AG04449 (cell line): ENCODE measurements at places on chromosomes 3 and 15.

DNA sequence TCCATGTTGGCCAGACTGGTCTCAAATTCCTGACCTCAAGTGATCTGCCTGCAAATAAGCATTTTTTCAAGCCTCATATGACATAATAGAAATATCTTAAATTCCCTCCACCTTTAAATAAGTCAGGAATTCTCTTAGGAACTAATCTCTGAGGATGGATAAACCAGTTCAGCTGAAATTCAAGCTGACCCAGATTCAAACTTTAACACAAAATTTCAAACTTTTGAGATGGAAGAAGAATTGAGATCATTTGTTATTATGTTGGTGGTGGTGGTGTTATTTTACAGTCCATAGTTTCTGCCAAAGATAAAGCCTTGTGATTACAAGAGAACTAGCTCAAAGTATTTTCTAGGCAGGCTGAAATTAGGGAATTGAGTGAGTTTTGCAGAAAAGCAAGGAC is 85.5 kb downstream of the SSR3 start:
- DNase-seq, result no peak

DNA sequence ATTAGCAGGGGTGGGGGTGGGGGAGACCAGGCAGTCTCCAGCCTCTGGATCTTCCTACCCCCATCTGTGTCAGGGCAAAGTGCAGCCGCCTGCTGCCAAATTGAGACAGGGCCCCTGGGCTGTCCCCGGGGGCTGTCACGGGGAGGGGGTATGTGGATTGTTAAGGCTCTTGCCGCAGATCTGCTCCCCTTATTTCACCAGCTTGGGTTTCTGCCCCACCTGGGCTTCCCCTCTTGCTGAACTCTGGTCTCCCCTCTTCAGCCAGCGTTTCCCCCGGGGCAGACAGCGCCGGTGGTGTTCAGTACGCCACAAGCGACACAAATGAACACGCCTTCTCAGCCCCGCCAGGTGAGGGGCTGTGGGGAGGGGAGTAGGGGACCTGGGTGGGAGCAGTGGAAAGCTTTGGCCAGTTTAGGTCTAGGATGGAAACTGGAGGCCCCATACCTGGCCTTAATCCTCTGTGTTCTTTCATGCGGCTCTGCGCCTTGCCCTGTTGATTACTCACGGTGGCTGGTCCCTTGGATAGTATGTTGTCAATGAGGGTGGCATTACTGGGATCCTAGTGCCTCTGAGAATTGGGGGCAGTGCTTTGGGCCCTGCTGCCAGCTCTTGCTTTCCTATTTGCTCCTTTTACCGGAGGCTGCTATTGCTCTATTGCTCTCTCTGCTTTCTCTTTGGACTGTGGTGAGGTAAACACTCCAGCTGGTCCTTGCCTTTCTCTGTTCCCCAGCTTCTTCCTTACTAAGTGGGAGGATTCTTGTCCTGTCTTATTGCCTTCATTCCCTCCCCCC is 1.7 kb downstream of the EIF4G1 start:
- DNase-seq, result no peak

DNA sequence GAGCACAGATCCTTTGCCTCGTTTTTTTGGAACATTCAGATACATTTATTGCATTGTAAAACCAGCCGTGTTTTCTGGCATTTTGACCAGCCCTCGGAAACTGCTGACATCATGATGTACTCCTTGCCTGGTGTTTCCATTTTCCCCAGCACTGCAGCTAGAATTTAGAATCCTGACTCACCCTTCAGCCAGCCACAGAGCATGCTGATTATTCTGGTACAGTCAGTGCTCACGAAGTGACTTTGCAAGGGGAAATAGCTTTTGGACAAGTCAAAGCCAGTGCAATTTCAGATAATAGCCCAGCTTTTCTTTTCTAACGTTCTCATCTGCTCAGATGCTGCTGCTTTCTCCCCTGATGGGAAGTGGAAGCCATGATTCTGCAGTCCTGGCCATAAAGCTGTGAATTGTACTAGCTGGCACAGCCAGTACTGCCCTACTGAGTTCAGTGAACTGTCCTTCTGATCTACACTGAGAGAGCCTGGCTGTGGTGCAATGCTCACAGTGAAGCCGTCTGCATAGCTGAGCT is 12.1 kb upstream of the CNBP start:
- peak; percentile 87 for DNase-seq

- DNase-seq, result peak; percentile 47
These were observed 37.2 kb downstream of the IL20RB start for GRCh38 chr3:136994772-136995516.

- no peak for DNase-seq
These were observed 16.7 kb downstream of the DCBLD2 start for GRCh38 chr3:98884675-98885371.

GRCh38 chr15:97929456-97930229 is 30.9 kb upstream of the ARRDC4 start:
- DNase-seq, result no peak

GRCh38 chr3:56296361-56296760 is 171.9 kb downstream of the ERC2 start:
- DNase-seq, result no peak

GRCh38 chr3:171095063-171095462 is 68.5 kb upstream of the SLC2A2 start:
- no peak for DNase-seq

DNA sequence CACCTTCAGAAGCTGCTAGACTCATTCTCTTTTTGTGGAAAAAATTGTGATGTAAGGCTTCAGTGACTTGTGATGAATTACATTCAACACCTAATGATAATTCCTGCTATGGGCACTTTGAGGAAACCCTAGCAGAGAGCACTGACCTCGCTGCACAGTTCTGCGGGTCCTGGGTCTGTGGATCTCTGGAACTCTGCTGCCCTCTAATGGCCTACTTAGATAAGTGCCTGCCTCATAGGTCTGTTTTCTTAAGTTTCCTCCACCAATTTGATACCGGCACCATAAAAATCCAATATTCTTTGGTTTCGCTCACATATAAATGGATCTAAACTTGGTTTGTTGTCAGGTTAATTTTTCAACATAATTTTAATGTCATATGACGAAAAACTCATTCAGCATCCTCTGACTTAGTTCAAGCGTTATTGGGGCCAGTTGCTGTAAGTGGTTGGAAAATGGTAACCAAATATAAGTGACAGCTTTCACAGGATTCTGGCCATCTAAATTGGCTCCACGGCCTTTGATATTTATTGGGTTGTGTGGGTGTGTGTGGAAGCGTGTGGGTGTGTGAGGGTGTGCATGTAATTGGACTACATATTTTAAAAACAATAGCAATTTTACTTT is 10.4 kb downstream of the SLITRK3 start:
- no peak for DNase-seq

DNA sequence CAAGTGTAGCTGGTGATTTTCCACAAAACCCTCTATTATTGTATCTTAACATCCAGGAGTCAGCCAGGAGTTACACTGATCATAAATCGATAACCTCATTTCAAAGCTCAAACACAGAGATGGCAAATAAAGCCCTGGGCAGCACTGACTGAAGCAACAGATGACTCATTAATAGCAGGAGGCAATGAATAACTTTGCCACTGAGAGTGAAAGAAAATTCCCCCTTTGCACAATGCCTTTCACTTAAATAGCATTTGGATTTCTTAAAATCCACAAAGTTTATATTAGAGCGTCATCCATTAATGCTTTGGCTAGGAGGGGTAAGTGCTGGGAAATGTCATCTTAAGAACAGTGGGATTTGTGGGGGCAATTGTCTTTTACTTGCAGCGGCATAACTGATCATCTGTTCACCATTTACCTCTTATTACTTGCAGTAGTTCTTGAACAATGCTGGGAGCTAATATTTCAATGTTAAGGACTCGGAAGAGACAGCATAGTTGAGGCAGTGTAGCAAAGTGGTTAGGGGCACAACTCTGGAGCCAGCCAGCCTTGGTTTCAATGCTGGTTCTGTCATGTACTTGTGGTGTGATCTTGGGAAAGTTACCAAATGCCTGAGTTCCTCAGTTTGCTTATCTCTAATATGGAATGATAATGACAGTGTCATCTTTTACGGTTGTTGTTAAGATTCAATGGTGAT is 630.4 kb upstream of the TBL1XR1 start:
- peak; percentile 83 for DNase-seq

DNA sequence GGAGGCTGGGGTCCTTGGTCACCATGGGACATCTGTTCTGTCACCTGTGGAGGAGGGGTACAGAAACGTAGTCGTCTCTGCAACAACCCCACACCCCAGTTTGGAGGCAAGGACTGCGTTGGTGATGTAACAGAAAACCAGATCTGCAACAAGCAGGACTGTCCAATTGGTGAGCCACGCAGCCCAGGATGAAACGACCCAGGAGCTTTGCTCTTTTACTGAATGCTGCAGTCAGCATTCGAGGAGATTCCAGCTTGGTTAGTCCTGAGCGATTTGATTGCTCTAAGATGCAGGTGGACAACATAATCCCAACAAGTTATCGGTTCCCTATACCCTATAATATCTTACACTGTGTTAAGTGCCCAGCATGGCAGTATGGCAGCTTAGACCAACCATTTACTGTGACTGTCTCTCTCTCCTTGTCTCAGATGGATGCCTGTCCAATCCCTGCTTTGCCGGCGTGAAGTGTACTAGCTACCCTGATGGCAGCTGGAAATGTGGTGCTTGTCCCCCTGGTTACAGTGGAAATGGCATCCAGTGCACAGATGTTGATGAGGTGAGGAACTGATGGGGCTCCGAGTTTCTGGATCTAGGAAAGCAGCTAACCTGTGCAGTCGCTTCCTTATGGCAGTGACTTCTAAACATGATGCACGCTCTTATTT is 7.8 kb downstream of the THBS1 start:
- peak; percentile 28 for DNase-seq

DNA sequence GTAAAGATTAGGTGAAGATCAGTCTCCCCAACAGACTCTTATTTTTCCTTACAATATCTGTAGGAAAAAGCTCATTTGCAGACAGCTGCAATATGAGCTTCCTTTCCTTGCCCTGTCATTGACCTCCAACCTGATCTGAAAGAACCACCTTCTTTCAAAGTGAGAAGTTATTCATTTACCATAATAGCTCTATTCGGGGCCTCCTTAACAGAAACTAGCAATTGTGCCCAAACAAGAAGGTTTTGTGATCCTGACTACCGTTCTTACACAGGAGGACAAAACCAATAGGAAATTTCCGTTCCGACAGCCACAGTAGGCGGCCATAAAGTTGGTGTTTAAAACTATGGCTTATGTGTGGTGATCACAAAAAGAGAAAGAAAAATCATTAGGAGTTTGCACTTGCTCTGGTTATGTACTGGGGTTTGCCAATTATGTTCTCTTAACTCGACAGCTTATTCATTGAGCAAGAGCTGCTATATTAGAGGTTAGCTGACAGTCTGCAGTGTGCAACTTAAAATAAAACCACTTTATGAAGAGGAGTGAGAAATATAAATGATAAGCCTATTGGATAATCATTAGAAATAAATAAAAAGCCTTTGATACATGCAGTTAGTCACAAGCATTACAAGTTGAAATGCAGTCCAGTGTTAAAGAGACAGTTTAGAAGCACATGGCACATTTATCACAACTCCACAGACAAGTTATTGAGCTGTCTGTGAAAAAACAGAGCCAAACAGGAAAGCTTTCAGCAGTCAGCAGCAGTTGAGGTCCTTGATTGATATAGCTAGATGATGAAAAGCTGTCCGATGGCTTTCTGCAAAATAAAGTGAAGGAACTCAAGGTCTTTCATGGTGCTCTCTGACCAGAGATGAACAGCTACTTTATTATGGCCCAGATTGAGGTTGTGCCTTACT is 199.8 kb downstream of the WDR72 start:
- no peak for DNase-seq

- DNase-seq, result peak; percentile 85
These were observed 3.3 kb upstream of the ITPKA start for GRCh38 chr15:41490355-41490754.

GRCh38 chr3:13598201-13598600 is 49.3 kb downstream of the FBLN2 start:
- DNase-seq, result no peak

DNA sequence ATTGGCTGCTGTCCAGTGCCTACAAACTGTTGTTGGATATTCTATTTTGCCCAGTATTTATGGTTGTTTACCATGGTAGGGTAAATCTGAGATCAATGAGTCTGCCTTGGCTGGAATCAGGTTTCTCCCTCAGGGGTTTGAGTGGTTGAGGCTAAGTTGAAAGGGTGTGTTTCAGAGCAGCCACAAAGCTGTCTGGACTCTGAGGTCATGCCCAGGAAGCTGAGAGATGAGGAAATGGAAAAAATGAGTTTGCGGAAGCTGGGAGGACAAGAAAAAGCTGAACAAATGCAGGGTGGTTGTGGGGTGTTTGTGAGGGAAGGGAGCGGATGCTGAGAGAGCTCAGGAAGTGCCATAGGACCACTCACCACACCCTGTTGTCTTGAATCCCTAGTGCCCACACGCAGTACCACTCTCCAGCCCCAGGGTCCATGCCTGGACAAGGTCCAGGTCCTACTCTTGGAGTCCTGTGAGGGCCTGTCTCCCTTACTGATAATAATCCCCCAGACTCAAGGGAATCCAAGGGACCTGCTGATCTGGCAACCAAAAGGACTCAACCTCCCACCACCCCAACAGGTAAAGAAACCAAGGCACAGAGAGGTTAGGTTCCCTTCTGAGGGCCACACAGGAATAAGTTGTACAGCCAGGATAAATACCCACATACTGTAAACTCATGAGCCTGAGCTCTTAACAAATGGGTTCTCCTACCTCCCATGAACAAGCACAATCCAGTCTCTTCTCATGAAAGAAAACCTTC is 81.6 kb downstream of the PPCDC start:
- peak; percentile 29 for DNase-seq

DNA sequence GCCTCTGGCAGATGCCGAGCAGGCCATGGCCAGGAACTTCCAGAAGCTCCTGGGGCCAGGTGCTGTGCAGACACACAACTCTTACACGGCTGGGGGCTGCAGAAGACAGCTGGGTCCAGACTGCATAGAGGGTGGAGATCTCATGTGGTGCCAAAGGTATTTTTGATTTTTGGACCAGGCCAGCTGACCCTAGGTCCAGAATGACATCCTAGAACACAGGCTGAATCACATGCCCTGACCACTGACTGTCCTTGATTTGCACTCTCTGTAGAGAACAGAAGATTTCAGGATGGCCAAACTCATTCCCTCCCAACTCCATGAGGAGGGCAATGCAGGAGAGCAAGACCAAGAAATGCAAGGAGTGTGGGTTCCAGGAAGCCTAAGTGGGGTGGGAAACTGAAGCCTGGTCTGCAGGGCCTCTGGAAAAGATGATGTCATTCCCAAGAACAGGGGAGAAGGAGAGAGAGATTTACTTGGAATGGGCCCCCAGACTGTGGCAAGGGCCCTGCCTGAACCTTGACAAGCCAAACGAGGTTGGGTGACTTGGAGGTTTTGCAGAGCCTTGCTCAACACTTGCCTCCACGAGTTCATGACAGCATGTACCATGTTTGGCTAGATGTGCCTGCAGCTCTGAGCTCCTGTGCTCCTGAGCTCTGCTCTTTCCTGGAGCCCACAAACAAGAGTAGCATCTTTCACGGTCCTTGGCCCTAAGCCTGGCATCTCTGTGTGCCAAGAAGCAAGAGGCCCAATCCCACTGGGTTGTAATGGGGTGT is 38.5 kb upstream of the CTSH start:
- DNase-seq, result no peak
